ENCODE measurements at places on chromosomes 2 and 18.

DNA sequence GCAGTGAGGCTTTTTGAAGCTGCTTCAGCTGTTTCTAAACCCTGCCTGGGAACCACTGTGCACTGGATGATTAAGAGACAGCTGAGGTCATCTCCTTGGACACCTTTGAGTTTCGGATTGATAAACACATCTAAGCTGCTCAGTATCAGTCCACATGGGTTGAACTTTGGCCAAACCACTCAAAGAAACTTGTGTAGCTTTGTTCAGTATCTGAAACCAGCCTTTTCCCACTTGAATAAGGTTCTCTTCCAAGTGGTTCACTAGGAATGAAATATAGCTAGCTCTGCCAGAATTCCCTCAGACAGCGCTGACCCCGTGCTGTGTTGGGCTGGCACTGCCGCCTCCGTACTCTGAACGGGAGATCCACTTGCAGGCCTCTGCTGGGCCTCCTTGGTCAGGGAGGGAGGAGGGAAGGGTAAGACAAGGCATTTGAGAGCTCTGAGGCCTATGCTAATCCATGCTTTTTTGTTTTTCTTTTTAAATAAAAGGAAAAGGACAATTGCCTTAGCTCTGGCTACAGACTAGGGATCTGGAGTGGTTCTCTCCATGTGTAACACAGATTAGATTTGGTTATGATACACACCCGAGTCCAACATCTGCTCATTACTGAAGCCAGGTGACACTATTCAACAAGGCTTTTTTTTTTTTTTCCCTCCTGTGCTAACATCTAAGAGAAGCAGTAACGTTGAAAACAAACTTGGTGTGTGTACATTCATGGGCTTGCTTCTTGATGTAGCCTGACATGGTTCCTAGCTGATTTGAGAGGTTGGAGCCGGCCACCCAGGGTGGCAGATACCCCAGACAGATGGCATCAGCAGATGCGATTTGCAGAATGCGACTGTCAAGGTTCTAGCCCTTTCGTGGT, 67.7 kb downstream of the NCK2 start:
- DNase-seq: no peak

DNA sequence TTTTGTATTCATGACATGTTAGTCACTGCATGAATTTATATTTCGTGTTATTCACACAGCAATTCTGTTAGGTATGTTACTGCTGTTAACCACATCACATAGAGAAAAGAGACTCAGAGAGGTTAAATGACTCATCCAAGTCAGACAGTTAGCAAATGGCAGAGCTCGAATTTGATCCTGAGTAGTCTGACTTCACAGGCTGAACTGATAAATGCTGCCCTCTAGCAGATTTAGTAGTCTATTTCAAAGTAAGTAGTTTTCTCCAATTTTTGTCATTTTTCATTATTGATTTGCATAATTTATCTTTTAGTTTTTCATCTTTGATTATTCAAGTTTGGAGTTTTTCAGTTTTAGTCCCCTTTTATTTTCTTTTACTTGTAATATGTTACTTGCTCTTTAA, 58.3 kb downstream of the WDR7 start:
- DNase-seq: no peak

GRCh38 chr2:5359397-5359796, 332.8 kb upstream of the SOX11 start:
- no peak for DNase-seq

DNA sequence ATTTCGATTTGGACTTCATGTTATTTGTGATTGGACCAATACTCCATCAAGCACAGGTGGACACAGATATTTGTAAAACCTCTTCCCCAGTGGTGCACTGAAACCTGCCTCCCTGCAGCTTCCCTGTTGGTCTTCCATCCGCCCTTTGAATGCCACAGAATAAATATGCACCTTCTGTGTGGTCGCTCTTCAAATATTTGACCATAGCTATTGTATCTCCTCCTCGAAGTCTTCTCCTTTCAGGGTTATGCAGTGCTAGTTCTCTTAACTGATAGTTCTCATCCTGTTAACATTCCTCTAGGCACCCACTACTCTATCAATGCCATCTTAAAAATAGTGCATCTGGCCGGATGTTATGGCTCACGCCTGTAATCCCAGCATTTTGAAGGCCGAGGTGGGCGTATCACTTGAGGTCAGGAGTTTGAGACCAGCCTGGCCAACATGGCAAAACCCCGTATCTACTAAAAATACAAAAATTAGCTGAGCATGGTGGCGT, 12.5 kb downstream of the SPATS2L start:
- no peak for DNase-seq

- no peak for DNase-seq
Measured at GRCh38 chr2:64295326-64296139, 151.3 kb upstream of the PELI1 start.

DNA sequence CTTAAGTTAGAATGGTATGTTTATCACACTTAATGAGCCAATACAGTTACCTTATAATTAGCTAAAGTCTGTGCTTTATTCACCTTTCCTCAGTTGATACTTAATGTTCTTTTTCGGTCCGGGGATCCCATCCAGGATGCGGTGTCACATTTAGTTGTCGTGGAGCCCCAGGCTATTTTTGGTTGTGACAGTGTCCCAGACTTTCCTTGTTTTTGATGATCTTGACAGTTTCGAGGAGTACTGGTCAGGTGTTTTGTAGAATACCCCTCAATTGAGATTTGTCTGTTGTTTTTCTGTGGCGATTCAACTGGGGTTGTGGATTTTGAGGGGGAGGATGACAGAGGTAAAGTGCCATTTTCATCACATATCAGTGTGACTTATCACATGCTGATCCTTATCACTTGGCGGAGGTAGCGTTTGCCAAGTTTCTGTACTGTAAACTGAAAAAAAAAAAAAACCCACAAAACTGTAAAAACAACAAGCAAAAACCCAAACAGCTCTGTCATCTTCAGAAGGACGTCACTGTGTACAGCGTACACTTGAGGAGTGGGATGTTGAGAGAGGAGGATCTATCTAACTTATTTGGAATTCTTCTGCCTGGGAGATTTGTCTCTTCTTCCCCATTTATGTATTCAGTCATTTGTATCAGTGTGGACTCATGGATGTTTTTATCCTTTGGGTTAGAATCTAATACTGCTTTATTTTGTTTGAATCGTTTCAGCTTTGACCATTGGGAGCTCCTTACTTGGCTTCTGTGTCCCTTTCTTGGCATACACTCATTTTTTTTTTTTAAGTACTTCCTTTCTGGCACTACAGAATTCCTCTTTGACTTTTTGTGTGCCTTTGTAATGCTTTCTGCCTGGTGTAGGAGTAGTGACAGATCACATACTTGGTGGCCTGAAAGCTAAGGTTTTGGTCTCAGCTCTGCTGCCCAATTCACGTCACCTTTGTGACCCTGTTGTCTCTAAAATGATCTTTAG, 68.1 kb downstream of the FMNL2 start:
- DNase-seq: no peak

GRCh38 chr2:41963661-41964525, 83.9 kb upstream of the PKDCC start:
- DNase-seq: no peak

DNA sequence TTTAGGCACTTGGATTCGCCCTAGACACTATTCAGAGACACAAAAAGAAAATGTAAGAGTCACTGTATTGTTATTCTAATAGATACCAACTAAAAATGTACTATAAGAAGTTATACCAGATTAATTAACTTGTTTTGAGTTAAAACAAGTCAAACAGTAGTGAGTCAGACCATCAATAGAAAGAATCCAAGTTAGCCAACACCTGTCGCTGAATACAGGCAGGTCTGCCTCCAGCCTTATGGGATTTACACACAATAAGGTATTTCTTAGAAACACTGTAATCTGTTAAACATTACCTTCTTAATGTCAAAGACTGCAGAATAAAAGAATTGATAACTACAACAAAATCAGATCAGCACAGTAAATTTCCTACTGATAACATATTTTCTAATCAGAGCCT, 181.4 kb downstream of the DYM start:
- DNase-seq: no peak

Measured in activated T-helper 1 cell treated with Interleukin-2 at 50 U/mL for 16 hours (primary cell).